ENCODE measurements at places on chromosomes 4 and X.

DNA sequence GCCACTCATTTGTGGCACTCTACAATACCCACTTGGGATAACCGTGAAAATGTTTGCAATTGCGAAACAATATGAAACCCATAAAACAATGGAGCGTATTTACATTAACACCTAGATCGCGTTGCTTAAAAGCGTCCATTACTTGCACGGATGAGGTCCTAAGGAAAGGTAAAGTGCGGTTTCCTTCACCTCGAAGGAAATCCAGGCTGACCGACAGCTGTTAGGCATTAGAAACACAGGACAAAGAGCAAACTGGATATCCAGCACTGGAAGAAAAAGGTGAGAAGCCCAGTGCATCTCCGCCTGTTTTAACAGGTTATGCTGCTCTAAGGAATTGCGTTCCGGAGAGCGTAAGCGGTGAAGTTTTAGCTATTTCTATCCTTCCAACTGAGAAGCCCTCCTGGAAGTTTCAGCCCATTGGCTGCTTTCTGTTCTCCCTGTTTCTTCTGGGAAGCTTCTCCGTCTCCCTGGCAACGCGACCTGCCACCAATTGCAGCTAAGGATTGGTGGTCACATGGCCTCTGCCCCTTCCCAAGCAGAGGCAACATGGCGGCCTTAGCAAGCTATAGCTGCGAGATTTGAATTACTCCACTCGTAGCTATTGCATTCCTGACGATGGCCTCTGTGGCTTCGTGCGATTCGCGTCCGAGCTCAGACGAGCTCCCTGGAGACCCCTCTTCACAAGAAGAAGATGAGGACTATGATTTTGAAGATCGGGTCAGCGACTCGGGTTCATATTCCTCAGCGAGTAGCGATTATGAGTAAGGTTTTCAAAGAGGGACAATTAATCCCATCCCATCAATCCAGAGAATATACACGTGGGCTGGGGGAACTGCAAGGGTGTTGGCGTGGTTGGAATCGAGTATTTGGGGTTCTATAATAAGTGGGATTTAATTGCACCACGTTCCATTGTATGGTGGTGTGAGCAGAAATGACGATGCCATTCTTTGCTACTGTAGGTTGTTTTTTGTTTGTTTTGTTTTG, at the start of gene INTU:
TSS of gene INTU (plus strand) at position 538 of the 984 bp plus-strand sequence. CDS start at position 616, 78 bp downstream.
- peak; percentile 91 for DNase-seq

- no peak for DNase-seq
Measured at GRCh38 chr4:134470544-134470943, 269.0 kb upstream of the PABPC4L start.

GRCh38 chr4:57065730-57066482, 44.3 kb downstream of the IGFBP7 start:
- DNase-seq: no peak

DNA sequence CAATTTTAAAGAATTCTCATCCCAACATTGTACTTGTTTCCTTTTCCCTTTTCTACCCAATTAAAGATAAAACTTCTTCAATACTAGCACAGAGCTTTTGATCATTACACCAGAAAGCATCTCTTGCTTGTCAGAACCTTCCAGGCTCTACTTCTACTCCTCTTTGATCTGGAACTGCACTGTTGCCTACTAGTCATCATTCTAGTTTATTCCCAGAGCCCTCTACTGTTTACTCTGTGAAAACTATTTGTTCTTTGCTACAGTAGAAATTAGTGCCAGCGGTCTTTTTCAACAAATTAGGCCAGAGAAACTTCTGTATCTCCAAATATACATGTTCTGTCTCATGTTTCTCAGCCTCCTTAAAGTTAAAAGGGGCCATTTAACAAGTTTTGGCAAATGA, 46.8 kb upstream of the TMPRSS11F start:
- DNase-seq: no peak

DNA sequence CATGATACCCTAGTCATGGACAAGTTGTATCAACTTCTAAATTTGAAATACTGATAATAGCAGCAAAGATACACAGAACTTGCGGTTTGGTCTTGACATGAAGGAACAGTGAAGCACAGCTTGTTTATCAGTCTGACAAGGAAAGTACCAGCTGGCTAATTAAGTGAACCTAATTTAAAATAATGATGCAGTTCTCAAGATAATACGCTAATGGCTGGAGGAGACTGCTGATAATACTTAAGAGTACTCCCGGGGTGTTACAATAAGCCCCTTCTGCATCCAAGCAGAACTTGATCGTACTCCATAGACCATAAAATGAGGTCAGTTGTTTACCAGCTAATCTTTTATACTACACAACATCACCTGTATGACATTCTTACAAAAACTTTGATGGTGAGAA, 697.5 kb downstream of the FSTL5 start:
- DNase-seq: no peak

DNA sequence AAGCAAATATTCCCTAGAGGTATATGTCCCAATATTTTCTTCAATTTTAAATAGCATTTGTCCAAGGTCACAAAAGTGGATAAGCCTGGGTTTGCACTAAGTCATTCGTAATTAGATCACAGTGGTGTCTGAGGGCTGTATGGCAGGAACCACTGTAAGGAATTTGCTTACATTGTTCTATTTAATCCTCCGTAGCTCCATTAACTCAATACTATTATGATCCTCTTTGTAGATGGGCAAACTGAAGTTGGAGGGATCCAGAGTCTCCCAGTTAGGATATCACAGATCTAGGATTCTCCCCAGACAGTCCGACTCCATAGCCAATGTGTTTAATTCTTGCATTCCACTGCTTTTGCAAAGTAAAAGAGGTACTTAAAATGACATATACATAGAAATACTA, 242.7 kb upstream of the DCAF8L1 start:
- no peak for DNase-seq

DNA sequence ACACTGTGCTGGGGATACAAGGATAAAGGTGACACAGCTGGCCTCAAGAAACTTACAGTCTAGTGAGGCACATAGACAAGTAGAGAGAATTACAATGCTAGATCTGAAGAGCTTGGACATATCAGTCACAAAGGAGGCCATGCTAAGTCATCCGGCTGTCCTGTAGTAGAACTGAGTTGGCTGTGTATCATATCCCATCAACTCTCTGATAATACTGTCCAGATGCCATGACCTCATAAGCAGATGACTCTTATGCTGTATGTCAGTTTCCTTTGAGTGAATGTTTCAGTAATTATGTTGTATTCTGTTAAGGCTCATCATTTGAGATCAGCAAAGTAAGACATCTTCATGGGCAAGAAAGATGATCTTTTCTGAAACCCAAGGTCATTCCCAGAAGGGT, 442.9 kb downstream of the MID1IP1 start:
- no peak for DNase-seq

DNA sequence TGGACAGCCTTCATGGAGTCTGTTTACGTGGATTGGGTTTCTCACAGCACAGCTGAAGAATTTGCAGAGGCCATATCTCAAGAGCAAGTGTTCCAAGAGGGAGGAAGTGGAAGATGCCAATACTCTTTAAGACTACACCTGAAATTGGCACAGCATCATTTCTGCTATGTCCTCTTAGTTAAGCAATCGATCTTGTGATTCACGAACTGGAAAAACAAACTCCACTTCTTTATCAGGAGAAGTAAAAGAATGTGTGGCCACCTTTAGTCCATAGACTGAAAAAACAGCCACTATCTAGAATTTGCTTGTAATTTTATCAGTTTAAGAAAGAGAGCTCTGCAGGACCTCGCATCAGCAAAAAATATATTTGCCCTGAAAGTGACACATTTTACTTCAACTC, 473.1 kb upstream of the ATOH1 start:
- no peak for DNase-seq

DNA sequence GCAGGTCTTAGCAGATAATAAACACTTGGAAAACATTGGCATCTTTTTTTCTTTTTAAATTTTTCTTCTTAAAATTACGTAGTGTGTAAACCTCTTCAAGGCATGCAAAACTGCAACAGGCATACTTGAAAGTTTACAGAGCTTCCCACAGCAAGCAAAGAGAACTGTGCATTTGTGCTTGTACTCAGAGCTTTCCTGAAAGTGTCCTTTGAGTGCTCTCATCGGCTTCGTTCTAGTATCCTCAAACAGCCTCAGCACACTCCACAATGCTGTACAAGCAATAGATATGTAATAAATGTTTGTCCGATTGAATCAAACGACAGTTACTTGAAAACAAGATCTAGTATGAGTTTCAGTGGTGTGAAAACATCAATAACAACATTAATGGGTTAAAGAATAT, 227.5 kb downstream of the PAPSS1 start:
- no peak for DNase-seq

- no peak for DNase-seq
Measured at GRCh38 chrX:43349363-43349762, 306.7 kb upstream of the MAOA start.

DNA sequence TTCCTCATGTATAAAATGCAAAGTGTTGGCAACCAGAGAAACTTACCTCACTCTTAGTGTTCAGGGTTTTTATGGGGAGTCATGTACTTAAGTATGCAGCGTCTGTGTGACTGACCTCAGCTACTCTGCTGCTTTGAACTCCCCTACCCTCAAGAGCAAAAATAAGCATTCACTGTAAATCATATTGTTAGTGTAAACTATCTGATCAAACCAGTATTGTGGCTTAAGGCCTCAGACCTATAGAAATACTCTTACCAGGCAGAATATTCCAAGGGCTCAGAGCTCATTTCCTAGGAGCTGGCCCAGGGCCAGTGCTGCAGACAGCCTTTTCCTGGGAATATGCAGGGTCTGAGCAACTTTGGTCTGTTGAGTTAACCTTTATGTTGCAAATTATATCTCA, 453.1 kb downstream of the CCSER1 start:
- no peak for DNase-seq

- DNase-seq: no peak
Measured at GRCh38 chrX:23292354-23292987, 42.2 kb upstream of the PTCHD1 start.

DNA sequence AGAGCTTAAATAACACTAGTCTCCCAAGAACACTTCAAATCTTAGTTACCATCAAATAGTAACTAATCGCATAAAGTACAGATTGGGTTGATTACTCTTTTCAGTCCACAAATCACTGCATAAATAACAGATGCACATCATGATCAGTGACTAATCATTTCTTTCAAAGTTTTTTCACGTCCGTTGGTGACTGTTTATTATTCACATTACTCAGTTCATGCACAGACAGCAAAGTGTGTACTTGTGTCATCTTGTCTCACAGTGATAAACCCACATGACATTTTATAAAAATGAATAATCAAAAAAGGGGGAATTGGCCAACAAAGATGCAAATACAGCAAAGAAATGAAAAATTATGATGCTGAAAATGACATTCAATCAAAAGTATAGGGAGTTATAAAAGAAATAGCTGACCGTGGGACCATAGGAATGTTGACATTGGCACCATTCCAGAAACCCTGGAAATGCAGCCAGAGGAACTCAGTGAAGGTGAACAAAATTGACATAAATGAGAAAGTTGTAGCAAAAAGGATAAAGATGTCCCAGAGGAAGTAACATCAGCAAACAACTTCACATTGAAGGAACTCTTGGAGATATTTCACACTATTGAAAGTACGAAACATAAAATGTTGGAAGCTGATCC, 161.5 kb downstream of the SOX3 start:
- no peak for DNase-seq

- no peak for DNase-seq
Measured at GRCh38 chr4:7518871-7519637, 84.3 kb upstream of the PSAPL1 start.

DNA sequence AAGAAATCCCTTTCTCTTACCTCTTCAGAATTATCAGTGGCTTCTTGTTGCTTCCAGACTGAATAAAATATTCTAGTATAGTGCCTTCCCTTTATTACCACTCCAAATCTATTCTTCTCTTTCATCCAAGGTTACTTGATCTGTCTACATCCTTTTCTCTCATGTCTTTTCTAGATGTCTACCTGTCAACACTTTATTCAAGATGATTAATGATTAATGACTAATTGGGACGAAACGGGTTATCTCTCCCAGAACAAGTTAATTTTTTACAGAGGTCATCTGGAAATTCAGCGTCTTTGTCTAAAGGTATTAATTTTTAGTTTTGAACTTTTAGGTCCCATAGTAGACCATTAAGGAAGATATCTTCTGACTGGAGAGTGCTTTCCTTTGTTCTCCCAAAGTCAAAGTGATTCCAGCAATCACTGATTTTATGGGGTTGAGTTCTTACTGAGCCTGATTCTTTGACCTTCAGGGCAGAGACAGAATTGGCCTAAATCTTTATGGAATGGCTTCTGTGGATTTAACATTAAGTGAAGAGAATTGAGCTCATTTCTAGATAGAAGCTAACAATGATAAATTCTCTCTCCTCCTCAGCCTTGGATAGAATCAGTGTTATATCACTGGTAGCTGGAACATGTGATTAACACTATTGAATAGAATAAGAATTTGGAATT, 335.4 kb upstream of the TEX13C start:
- DNase-seq: no peak

DNA sequence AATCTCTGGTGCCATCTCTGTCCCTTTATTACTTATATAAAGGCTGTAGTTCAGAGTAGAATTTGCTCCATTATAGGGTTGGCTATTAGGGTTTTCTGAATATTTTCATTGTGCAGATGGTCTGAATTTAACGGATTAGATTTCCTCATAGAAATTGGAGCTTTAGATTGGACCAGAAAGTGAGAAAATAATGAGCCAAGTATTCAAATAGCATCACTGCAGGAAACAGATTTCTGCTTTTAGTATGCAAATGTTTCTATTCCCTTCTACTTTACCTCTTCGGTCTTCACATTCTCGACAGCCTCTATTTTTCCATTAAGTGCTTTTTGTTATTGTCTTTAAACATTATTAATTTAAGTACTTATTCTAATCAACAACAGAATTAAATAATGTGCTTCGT, 55.4 kb downstream of the TRIM2 start:
- no peak for DNase-seq

DNA sequence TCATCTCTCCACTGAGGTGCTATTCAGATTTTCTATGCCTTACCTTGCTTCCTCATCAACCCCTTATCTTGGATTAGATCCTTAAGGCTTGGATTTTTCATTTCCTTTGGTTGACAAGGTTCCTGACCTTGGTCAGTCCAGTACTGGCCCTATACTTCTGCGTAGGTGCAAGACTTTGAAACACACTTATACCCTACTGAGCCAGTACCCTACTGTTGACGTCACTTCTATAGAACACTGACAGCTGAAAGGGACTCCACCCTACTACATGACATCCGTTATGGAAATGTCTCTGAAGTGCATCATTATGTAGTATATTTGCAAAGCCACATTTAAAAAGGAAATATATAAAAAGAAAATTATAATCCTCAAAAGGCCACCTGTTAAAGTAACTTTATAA, 12.0 kb upstream of the PLS3 start:
- no peak for DNase-seq

- peak; percentile 96 for DNase-seq
Measured at GRCh38 chr4:42656944-42657792, at the start of gene ATP8A1. ATP8A1 (minus strand) TSS chr4:42657105; CDS start chr4:42656873, 232 bp downstream.

GRCh38 chr4:146520896-146521540, 722 bp downstream of the SLC10A7 start:
- no peak for DNase-seq

- no peak for DNase-seq
Measured at GRCh38 chr4:151702256-151702655, 58.6 kb downstream of the GATB start.

- DNase-seq: no peak
Measured at GRCh38 chr4:142021181-142021580, 384.8 kb downstream of the IL15 start.

GRCh38 chr4:57658188-57658587, 548.0 kb upstream of the IGFBP7 start:
- no peak for DNase-seq
